ENCODE measurements at places on chromosomes 5 and 9.

GRCh38 chr9:127754099-127755060 lies 19.3 kb upstream of the TOR2A start:
- no peak for DNase-seq

DNA sequence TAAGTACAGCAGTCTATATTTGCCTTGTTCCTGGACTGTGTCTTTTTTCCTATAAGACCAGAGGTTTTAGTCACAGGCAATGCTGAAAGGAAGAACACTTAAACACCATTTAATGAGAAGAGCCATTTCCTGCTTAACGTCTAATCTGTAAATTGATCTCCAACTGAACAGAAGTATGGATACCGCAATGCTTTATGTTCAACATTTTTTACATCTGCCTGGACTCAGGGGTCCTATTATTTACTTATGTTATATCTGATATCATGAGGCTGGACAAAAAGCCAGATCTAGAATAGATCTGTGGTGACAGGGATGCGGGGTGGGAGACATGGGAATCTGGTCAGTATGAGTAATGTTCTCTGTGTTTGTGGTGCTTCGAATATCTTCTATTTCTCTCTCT lies 334.6 kb upstream of the MPDZ start:
- no peak for DNase-seq

GRCh38 chr5:125424402-125425141 lies 678.1 kb upstream of the ZNF608 start:
- DNase-seq, result no peak

- DNase-seq, result no peak
Measured at GRCh38 chr5:6279607-6280006, 98.7 kb downstream of the MED10 start.

DNA sequence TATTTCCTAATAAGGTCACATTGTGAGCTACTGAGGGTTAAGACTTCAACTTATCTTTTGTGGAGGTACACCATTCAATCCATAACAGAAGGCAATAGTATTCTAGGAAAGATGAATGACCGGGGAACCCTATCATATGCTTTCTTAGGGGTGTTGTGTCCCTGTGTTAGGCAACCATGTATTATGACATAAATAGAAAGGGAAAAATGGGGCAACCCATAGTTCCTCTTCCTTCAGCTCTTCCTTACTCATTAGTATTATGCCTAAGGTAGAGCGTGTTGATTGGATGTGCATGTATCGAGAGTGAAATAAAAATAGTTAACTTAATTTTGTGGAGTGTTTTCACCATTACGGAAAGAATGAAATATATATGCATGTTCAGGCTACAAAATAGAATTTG lies 6.0 kb upstream of the CCNJL start:
- DNase-seq, result no peak

DNA sequence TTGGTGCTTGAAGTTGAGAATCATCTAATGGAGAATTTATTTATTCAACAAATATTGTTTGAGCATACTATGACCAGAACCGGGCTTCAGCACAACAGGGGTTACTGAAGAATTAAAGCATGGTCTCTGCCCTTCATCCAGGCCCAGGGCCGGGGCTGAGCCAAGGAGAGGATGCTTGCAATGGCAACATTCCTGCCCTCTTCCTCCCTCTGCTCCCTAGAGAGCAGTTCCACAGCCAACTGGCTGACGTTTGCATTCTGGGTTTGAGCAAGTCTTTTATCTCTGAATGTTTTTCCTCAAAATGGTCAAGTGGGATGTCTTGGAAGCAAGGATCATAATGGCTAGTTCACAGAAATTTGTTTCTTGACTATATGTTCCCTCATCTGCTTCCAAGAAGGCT lies 80.7 kb downstream of the GLDC start:
- DNase-seq, result no peak

DNA sequence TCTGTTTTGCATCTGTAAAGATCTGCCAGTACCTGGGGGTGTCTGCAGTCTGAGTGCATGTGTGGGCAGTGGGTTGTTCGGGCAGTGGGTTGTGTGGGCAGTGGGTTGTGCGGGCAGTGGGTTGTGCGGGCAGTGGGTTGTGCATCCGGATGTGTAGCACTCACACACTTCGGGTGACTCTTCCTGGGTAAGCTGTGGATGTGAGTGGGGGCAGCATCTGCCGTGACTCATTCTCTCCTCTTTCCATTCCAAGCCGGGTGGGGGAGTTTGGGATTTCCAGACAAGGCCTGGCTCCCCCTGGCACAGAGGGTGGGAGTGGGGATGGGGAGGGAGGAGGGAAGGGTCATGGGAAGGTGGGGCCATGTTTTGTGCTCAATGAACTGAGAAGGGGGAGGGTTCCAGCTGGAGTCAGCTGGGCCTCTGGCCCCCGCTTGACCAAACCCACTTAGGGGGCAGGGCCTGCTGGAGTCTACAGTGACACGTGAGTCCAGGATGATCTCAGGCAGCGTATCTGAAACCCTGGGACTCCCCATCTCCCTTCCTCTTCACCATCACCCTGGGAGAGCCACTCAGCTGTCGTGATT lies 8.3 kb downstream of the CRB2 start:
- no peak for DNase-seq

DNA sequence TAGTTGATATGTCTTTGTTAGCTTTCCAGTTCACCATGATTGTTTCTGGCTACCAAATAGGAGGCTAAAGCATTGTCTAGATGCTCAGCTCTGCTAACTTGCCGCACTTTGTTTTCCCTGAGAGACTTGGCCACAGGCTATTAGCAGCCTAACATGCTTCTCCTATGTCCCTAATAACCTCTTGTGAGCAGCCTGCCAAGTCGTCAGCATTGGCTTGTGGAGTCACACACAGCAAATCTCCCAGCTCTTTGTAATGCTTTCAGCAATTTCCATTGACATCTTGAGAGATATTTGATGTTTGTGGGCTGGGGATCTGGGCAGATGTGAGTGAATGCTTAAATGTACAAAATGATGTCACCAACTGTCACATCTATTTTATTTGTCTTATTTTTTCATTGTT lies 346.9 kb downstream of the KDM4C start:
- no peak for DNase-seq

DNA sequence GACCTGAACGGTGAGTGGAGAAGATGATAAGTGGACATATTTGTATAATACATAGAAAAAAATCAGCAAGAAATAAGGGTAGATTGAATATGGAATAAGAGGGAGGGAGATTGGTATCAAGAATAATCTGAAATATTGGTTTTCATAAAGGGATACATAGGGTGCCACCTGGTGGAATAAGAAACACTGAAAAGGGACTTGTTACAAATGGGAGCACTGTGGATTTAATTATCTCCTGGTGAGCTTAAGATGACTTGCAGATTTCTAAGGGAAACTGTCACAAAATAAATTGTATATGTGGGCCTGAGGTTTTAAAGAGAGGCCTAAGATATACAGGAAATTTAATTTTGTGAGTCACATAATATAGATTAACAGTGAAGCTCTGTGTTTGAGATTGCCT lies 1403.5 kb upstream of the CDH18 start:
- DNase-seq, result no peak

GRCh38 chr5:81241961-81242648 lies 9.0 kb downstream of the CKMT2 start:
- no peak for DNase-seq

- no peak for DNase-seq
Measured at GRCh38 chr9:108836781-108837180, 19.0 kb downstream of the ACTL7B start.

- DNase-seq, result no peak
Measured at GRCh38 chr5:27708534-27708933, 670.1 kb upstream of the CDH9 start.

- no peak for DNase-seq
Measured at GRCh38 chr5:112338681-112339337, 80.3 kb downstream of the EPB41L4A start.

GRCh38 chr5:61534481-61535267 lies 202.6 kb downstream of the ZSWIM6 start:
- no peak for DNase-seq

DNA sequence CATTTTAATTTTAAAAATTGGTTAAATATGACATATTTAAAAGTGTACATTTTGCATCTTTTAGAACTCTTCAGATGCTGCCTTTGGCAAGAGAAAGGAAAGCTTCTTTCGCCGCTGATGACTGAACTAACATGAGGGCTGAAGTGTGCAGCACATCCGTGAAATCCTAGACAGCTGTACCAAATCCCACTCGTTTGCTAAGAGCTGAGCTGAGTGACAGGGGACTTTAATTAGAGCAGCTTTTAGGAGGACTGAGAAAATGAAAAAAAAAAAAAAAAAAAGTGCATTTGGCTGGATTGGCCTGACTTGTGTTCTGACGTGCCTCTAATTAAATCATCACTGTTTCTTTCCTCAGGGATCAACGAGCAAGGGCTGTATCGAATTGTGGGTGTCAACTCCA lies 271.3 kb downstream of the ARHGAP26 start:
- DNase-seq, result no peak

- no peak for DNase-seq
Measured at GRCh38 chr9:129351642-129352145, 173.6 kb upstream of the IER5L start.

- no peak for DNase-seq
Measured at GRCh38 chr9:121210536-121210935, 8.9 kb upstream of the RAB14 start.

DNA sequence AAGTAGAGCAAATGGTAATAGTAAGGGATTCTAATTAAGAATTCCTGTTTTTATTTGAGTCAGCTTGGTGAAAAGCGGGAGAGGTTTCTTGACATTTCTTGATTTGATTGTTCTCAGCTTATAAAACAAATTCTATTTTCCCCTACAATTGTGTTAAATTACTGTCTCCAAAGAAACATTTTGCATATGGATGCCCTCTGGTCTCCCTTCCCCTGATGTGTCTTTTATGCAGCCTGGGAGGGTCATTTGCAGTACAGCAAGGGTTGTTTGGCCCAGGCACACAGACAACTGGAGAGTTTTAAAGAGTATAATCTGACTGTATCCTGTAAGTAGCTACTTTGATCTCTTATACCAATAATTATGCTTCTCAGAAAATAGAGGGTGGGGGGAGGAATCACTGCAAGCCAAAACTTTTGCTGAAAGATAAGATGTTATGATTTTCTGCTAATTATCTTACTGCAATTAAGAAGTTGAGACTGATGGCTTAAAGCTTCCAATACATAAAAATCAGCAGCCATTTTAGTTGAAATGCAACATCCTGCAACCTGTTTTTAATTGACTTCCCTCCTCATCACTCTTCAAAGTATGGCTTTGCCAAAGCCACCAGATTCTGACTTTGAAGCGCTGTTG lies 204.1 kb upstream of the SEMA6A start:
- no peak for DNase-seq

GRCh38 chr9:109052416-109052815 lies 39.1 kb upstream of the CTNNAL1 start:
- DNase-seq, result no peak

DNA sequence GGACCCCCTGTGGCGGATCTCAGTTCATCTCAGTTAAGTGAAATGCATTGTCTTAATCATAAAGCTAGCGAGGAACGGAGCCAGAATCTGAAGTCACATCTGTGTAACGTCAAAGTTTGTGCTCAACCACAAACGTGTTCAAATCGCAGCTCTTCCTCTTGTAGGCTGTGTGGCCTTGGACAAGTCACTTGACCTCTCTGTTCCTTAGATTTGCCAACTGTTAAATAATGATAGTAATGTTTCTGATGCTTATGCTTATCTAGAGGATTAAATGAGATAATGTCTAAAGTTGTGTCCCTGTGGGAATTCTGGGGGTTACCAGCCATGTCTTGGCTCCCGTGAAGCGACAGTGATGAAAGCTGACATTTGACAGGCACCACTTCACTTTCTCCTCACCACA lies 69.2 kb upstream of the NEURL1B start:
- no peak for DNase-seq

GRCh38 chr5:145775893-145776444 lies 59.2 kb downstream of the PRELID2 start:
- DNase-seq, result no peak

GRCh38 chr5:121596882-121597281 lies 254.8 kb upstream of the FTMT start:
- no peak for DNase-seq

GRCh38 chr5:115585265-115585664 lies 17.0 kb downstream of the TICAM2 start:
- no peak for DNase-seq

- DNase-seq, result no peak
Measured at GRCh38 chr5:98902733-98903132, 26.1 kb downstream of the CHD1 start.

GRCh38 chr9:108182950-108183381 lies 672.8 kb downstream of the ACTL7B start:
- DNase-seq, result no peak

DNA sequence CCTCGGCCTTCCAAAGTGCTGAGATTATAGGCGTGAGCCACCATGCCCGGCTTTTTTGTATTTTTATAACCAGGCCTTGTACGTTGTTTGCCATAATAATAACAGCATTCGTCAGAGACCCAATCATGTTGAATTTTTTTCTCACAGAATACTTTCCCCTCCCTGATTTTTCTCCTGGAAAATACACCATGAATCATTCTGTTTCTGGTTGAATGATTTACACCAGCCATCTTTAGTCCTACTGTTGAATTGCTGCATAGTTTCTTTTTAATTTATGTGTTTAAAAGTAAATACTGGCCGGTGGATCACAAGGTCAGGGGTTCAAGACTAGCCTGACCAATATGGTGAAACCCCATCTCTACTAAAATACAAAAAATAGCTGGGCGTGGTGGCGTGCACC lies 3.5 kb downstream of the CNOT8 start:
- no peak for DNase-seq

- DNase-seq, result no peak
Measured at GRCh38 chr9:137679249-137679648, 60.4 kb downstream of the EHMT1 start.

GRCh38 chr5:98510143-98510985 lies 263.1 kb upstream of the RGMB start:
- DNase-seq, result no peak

DNA sequence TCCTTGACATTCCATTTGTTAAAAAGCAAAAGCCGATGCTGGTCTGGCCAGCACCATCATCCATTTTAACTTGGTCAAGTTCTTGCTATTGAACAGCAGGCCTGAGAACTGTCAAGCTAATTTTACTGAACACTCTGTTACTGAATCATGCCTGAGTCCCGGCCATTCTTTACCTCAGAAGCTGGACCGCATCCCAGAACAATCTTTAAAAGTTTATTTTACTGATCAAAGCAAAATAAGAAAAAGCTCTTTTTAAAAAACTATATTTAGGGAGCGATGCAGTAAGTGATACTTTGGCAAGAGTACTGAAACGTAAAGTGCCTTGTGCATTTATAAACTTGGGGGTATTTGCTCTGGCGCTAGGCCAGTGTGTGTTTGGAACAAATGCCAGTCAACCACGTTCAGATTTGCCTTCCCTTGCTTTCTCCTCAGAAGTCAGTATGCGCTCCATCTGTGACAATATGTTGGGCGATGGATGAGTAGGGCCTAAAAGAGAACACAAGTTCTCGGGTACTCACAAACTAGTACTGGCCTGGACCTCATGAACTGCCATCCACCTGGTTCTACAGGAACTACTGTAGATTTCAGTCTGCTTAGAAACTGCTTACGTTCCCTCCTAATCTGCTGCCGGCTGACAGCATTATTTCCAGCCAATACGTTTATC lies 161.9 kb downstream of the MAPKAP1 start:
- DNase-seq, result no peak

GRCh38 chr5:143304836-143305475 lies 98.5 kb downstream of the NR3C1 start:
- DNase-seq, result no peak

GRCh38 chr5:113891491-113891890 lies 378.0 kb downstream of the YTHDC2 start:
- no peak for DNase-seq
